Skeletal muscle cell (primary cell): ENCODE measurements at places on chromosomes 2 and 18.

- no peak for DNase-seq
These were observed 34.6 kb downstream of the PREPL start for GRCh38 chr2:44326548-44327264.

- DNase-seq = no peak
These were observed 582.8 kb downstream of the ZEB2 start for GRCh38 chr2:143936848-143937722.

- no peak for DNase-seq
These were observed 94.0 kb upstream of the ITGA4 start for GRCh38 chr2:181363164-181363563.

DNA sequence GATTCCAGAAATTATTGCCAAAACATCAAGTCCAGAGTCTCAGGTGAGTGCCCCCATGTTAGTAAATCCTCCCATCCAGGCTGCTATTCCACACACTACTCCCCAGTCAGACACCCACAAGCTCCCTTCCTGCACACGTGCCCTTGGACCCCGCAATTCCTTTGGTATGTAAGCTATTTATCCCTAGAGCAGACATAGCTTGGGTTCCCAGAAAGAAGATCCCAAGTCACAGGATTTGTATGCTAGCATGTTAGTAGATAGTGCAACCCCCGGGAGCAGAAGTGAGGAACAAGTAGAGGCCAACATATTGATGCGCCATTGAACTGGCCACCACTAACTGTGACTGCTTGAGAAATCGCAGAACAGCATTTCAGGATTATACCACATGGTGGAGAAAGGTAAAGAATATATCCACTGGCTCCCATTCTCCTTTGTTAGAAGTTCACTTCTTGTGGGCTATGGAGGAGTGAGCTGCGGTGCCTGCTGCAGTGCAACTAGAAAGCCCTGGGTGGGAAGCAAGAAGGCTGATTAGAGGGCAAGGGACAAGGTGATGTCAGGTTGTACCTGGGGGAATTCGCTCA lies 137.5 kb upstream of the CHAC2 start:
- no peak for DNase-seq

GRCh38 chr2:143258126-143258892 lies 129.1 kb downstream of the ARHGAP15 start:
- DNase-seq = no peak

DNA sequence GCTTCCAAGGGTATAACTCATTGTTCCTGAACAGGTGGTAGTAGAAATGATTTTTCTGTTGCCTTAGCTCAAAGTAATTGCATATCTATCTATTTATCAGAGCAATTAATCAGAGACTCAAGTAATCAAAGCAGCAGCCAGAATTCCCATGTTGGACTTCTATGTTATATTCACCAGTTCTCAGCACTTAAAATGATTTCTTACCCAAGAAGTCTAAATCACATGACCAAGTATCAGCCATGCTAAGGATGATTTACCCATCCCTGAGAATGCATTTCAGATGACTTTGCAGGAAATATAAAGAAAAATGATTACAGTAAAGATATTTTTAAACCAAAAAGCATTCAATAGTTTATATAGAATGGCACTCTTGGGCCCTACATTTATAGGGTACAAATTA lies 352.2 kb downstream of the NUP35 start:
- DNase-seq = no peak

GRCh38 chr2:23685181-23685580 lies 241.7 kb downstream of the ATAD2B start:
- DNase-seq = no peak

DNA sequence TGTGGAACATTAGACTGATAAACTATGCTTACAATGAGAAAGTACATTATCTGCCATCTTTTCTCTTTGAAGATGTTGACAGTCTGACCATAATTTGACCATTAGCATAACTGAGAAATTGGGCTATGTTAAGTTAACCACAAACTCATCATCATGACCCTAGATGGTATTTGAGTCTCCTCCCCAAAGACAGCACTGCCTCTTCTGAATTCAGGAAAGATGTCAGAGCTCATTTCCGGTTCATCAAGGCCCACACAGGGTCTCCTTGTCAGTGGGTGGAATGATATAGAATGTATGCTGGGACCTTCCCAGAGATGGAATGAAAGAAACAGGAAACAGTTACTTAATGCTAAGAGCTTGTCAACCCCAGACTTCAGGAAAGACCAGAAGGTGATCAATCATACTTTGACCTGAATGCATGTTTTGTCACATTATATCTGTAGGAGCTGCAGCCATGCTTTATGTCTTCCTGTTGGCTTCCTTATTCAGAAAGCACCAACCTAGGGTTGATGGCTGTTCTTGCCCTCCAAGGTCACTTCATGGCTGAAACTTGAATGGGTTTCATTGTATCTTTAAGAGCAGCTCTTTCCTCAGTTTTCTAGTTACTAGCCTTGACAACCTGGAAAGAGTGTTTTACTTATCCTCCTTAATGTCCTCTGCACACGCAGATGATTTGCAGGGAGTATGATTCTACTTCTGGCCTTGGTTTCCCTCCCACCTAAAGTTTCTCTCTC lies 99.1 kb upstream of the NEUROD1 start:
- DNase-seq = peak; percentile 14

DNA sequence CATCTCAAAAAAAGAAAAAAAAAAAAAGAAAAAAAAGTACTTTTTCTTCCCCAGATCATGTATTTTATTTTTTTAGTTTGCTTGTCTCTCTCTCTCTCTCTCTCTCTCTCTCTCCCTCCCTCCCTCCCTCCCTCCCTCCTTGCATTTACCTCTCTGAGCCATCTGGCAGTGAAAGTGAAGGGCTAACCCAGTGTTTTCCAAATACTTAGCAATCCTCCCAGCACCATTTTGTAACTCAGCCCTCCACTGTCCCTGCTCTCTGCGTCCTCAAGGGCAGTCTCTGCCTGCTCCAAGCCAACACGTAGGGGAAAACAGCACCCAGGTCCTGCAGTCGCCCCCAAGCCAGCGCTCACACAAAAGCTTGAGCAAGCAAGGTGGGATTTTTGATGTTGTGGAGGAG lies 19.6 kb upstream of the TEX44 start:
- DNase-seq = no peak

GRCh38 chr2:213161759-213162515 lies 10.5 kb upstream of the IKZF2 start:
- no peak for DNase-seq
